ENCODE measurements at places on chromosomes 3 and 15.

DNA sequence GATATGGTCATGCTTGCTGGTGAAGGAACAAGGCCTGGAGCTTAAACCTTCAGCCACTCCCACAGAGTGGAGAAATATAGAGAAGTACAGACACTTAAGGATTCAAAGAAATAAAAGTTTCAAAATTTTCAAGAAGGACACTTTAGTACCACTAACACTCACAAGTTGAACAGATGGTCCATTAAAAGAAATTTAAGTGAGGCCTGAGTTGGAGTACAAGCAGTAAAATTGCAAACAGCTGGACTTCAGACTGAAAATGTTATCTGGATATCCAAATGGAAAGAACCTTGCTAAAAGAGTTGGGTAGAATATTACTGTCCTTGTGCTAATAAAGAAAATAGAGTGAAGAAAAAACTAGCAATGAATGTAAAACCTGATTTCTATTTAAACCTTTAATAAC is 397.1 kb upstream of the KCNMB2 start:
- DNase-seq = no peak

GRCh38 chr15:32987067-32987466 is 207.4 kb downstream of the FMN1 start:
- no peak for DNase-seq

DNA sequence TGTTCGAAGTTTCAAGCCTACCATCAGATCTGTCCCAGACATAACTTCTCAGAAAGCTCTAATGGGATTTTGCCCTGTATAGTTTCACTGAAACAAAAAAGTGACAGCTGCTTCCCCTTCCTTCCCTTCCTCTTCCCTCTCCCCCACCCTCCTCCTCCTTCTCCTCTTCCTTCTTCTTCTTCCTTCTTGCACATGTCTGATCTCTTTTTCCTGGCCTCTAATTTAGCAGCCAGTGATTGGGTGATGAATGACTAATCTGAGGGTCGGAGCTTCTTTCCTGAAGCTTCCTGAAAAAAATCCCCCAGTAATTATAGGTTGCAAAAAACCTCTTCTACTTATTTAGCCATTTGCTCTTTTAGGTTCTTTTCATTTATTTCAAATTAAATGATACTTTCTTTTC is 168.7 kb downstream of the POTEB3 start:
- no peak for DNase-seq

DNA sequence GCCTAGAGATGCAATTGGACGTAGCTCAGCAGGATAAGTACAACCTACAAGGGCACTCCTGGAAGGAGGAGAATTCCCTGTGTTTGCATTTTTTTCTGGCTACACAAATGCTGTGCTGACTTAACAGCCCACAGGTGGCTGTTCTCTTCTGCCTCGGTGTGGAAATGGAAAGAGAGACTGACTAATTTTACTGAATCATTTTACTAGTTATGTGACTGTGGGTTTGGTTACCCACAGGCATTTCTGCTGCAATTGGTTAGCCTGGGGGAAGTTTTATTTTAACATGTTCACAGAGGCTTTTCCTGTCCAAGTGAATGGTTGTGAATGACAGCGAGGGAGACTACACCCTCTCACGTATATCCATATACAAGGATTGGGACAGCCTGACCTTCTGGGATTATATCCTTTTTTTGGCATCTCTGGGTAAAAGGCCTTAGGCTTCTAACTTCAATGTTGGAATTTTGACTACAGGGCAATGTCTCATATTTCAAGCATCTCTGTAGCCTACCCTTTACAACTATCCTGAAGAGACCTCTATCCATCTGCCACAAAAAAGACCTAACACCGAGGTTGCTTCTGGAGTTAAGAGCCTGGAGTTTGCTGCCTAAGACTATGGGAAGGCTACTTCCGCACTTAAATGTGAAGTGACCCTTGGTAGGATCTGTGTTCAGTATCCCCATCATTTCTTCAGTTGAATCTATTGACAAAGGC is 67.2 kb upstream of the TP63 start:
- peak; percentile 53 for DNase-seq

- DNase-seq = no peak
These were observed 300.6 kb downstream of the VPS13C start for GRCh38 chr15:61759639-61760038.

GRCh38 chr15:74454764-74455500 is 6.0 kb downstream of the UBL7 start:
- DNase-seq = no peak
